Neural crest cell (in vitro differentiated cells): ENCODE measurements at places on chromosomes 7 and 10. TPM values are rescaled to one million over a fixed set of nuclear protein-coding genes. Genes with fewer than 3 reads are reported as not detected.

Gene ZNF485
- total RNA-seq: 8.2 and 8.4 TPM in 2 replicates

DNA sequence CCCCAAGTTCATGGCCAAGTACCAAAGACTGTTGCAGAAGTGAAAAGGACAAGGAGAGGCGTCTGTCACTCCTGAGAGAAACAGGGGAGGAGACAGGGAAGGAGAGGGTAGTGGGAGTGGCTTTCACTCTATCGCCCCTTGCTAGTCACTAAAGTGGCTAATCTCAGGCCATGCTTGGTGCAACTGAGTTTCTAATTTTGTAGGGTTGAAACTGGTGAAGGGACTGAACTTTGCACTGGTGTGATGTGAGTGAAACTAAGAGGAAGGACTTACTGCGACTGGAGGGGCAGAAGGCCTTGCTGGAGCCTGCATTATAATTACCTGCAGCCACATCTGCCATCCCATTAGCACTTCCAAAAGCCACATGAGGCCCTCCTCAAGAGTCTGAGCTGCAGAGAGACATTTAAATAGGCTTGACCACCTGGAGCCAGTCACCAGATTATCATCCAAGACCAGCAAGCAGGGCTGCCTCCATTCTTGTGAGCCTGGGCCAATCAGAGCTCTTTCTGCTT lies 107.2 kb upstream of the EEPD1 start:
- no peak for DNase-seq

DNA sequence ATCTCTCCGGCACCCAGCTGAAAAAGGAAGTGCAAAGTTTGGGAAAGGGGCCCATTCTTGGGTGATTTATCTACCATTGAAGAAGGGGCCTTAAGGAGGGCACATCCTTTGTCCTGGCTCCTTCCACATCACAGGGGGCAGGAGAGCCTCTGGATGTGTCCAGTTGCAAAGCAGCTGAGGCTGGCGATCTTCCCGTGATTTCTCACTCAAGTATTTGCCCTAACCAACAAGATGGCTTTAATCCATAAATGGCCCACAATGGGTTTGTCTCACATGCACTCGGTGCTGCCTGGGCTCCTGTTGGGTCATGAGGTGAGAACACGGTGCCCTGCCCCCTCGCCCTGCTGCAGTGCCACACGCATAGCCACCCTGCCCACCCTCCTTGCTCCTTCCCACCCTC lies 14.2 kb upstream of the FRMPD2 start:
- DNase-seq: no peak

DNA sequence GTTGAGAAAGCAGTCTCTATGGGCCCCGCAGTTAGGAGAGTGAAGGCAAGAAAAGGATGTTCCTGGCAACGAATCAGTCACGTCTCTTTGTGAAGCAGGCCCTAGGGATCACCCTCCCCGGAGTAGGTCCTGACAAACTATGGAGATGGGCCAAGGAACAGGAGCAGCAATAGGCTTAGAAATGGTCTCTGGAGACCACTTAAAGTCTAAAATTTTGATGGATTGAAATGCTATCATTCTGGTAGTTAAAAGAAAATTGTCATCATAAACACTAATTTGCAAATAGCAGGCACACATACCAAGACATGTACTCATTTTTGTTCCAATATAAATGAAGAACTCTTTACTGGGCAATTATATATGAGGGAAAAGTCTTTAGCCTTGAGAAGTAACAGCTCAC lies 123.5 kb downstream of the ITGB8 start:
- no peak for DNase-seq

Gene ZC3HAV1L
- total RNA-seq: 0.16 and 0.44 TPM in 2 replicates

DNA sequence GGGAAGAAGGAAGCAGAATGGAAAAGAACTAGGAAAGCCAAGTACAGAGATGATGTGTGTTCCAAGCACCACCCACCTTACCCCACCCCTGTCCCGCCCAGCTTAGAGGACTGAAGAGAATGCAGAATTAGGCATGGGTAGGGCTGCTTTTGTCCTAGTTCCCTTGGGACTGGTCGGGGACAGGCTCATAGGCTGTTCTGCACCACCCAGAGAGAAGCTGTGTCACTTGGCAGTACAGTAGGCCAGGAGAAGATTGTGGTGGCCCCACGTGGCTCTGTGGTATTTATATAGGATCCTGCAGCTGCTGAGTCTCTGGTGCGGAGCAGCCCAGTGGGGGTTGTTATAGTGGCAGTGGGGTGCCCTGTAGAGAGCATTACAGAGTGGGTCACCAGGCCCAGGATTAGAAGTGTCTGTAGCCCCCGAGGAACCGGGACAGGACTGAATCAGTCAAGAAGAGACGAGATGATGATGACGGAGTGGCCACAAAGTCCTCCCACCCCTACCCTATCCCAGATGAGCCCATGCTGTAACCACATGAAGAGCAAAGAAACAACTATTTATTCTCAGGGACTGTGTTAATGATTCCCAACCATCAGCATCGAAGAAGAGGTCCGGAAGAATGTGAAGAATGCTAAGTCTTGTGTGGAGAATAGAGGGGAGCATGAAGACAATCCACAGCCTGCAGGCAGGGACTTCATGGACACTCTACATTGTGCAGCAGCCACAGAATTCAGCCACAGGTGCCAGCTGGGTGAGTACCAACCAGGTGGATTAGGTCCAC lies 88.9 kb downstream of the C1GALT1 start:
- DNase-seq: no peak

DNA sequence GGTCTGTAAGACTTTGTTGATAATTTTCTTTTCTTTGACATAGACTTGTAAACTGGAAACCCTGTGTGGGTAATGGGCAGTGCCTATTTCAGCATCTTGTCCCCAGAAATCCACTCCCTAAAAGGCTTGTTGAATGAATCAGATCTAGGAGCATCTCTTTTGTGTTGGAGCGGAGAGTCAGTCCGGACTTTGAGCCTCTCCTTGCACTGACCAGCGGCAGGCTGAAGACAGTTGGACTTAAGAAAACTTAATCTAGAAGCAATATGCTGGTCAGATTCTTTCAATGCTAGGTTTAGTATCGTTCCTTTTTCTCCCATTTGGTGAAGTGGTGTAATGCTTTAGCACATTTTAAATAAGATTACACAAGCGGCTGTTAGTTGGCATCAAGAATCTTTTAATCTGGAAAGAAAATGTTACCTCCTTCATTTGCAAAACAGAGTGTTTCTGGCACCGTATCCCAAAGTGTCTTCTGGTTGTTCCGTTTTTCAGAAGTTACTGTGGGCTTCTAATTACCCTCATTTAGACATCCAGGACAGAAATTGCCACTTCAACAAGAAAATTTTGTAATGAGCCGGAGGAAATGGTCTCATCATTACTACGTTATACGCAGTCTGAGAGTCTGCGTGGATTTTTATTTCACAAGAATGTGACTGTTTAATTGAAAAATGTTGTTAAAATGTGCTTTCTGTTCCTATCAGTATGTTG lies 74.7 kb downstream of the CUX1 start:
- DNase-seq: no peak

DNA sequence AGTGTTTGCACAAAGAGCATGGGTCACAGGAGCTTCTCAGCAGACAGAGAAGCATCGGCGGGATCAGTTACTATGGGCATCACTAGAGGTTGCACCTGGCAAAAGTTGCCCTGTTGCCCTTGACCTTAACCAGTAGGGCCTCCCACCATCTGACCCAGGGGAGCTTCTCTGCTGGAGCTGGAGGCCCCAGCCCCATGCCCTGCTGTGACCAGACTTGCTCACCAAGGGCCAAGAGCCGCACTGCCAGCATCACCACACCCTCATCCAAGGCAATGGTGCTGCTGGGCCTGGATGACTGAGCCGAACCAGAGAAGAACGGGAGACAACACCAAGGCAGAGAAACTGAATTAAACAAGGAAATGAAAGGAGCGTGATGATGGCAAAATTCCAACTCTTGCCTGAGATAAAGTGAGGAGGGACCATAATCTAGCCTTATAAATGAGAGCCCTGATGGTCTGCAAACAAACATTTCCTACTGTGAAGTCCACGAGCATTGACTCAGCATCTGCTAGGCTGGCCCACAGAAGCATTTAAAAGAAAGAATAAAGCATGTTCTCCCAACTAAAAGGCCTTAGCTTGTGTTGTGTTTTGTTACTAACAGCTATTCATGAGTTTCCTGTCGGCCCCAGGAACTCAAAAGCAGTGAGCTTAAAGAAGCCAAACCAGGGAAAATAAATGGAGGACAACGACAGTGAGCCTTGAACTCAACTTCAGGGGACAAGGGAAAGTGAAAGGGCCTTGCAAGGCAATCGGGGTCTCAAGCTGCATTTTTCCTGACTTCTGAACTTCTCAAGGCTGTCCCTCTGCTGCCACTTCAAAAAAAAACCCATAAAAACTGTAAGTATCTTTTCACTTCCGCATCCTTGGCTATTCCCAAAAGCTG lies 60.4 kb downstream of the AFAP1L2 start:
- DNase-seq: no peak

- DNase-seq: no peak
These were observed 705.5 kb downstream of the LRMDA start for GRCh38 chr10:76136961-76137360.

GRCh38 chr7:6252748-6253147 lies 19.7 kb downstream of the CYTH3 start:
- DNase-seq: no peak

Gene WNT8B
- total RNA-seq: 3.8 and 4.2 TPM in 2 replicates

DNA sequence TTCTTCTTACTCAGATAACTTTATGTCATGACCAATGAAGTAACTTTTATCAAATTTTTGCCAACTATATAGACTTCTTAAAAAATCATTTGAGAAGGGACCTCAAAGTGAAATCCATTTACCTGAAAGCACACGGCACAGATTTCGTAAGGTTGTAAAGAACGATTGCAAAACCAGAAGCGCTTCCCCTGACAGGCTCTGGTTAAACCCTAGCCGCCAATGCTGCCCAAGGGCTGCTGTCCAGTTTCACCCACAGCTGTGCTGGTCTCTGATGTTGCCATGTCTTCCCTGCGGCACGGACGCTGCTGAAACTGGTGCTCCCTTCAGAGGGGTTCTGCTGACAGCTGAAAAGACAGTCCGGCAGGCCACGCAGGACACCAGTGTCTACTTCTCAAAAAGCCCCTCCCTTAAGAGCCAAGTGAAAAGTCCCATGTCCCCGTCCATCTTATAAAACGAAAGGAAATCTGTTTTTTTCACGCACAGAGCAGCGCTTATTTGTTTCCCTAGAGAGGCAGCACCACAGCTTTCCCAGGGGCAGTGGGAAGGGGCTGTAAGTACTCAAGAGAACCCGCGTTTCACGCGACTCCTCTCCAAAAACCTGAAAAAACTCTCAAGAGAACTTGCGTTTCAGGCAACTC lies 32.5 kb downstream of the GNA12 start:
- no peak for DNase-seq

- DNase-seq: no peak
These were observed 163.8 kb upstream of the KLF14 start for GRCh38 chr7:130897515-130898419.

Gene FAM131B
- total RNA-seq: 15.0 and 15.5 TPM in 2 replicates

GRCh38 chr7:18179093-18179492 lies 151.4 kb upstream of the PRPS1L1 start:
- no peak for DNase-seq

Gene SPAM1
- total RNA-seq: not detected in 2 replicates

DNA sequence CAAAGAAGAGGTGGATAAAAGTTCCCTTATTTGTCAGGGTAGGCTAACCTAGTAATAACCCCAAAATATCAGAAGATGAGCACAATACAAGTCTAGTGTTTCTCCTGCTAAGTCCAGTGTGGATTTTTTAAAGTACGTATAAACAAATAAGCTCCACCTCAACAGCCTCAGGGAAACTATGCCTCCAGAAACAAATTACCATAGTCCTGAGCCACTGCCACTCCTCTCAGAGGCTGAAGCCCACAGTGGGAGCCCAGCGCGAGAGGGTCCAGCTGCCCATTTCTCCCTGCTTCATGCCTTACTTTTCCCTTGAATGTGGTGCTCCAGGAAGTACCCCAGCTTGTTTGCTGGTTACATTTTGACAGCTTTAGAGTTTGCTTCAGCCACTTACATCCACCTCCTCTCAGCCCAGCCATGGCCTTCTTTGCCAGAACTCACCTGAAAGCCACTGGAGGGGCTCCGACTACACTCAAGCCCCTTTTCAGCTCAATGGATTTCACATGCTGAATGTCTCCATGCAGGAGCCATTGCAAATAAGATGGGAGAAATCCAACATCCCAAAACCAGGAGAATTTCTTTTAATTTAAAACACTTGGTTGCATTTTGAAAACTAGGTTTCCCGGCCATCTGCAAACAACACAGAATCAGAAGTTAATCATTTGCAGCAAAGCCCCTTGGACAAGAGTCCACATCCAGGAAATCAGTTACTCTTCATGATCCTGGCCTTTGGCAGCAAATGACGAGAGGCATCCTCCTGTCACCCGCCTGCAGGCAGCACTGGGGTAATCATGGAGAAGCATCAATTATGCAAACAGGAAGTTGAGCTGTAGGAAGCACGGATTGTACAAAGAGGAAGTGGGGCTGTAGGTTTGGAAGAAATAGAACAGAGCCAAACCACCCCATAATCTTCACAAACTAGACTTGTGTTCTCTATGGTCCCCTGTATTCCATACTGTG lies 138.1 kb downstream of the HERPUD2 start:
- no peak for DNase-seq

GRCh38 chr7:148912758-148913541 lies 28.9 kb upstream of the EZH2 start:
- no peak for DNase-seq

DNA sequence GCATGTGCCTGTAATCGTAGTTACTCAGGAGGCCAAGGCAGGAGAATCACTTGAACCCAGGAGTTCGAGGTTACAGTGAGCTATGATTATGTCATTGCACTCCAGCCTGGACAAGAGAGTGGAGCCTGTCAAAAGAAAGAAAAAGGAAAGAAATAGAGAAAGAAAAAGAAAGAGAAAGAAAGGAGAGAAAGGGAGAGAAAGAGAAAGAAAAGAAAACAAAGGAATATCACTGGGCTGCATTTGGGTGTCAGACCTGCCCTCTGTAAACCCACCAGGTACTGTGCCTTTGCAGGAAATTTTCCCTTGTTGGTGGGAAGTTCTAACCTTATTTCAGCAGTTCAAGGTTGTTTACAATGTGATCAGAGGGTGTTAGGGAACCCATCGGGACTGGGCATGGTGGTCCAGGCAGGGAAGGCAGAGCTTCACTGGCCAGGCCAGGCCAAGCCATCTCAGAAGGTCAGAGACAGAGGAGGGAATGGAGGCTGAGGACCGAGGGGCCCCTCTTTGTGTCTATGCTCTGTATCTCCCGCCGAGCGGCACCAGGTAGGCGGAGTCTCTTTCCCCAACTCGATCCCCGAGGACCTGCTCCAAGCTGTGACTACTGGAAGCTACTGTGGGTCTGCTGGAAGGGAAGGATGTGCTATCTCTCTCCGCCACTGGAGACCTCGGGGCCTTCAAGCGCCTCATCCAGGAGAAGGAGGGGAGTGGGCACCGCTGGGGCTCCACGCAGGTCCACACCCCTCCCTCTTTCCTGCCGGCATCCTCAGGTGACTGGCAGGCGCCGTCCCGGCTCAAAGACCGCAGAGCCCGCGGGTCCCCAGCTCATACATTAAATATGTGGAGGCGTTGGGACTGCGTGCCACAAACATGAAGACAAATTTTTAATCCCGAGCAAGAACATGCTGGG lies 15.2 kb upstream of the KAZALD1 start:
- DNase-seq: no peak

- no peak for DNase-seq
These were observed 8.2 kb downstream of the ATE1 start for GRCh38 chr10:121919666-121920065.

- no peak for DNase-seq
These were observed 12.1 kb upstream of the BHLHA15 start for GRCh38 chr7:98199131-98199530.

Gene ITPRIP
- 14.9 and 15.6 TPM in 2 replicates for total RNA-seq

GRCh38 chr10:49024484-49024883 lies 84.8 kb upstream of the LRRC18 start:
- no peak for DNase-seq
